ENCODE measurements at places on chromosomes 5 and 9.

DNA sequence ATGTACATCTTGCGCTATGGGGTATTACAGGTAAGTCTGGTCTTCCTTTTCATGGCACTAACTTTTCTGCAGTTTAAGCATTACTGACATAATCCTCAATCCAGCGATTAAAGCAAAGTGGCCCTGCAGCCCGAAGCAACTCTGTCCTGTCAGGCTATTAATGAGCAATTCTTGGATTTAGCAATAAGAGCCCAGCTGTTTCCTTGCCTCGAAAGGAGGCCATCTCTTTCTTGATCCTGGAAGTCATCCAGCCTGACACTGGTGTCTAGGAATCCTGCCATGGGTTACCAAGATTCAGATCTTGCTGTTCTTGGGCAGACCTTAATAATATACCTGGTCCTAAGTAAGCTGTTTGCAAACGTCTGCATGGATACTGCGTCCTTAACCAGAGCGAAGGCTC, 102.0 kb downstream of the RFK start:
- no peak for DNase-seq

- DNase-seq = no peak
Observed at GRCh38 chr9:113463418-113464285, at the start of gene RGS3. Gene RGS3 (plus strand): TSS chr9:113463727. CDS start chr9:113463803, 76 bp downstream.

DNA sequence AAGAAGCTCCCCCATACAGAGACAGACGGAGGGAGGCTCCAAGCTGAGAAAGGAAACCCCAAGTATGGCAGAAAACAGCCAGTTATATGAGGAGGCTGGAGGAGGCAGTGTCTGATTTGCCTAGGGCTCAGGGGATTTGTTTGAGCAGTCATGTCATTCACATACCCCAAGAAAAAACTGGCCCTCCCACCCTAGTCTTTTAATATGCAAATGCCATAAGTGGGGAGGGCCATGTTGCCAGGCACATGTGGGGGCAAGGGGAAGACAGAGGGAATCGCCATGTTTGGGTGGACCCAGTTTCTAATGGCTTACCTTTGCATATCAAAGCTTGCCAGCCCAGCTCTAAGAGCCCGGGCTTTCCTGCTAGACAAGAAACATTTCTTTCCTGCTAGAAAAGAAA, 1163.8 kb downstream of the TAF11L14 start:
- DNase-seq = no peak

- DNase-seq = no peak
Observed at GRCh38 chr9:110148891-110149290, 59.1 kb downstream of the C9orf152 start.

GRCh38 chr5:65837139-65837538, 89.2 kb upstream of the ERBIN start:
- DNase-seq = no peak

GRCh38 chr5:75663579-75664284, 52.5 kb downstream of the ANKDD1B start:
- no peak for DNase-seq

DNA sequence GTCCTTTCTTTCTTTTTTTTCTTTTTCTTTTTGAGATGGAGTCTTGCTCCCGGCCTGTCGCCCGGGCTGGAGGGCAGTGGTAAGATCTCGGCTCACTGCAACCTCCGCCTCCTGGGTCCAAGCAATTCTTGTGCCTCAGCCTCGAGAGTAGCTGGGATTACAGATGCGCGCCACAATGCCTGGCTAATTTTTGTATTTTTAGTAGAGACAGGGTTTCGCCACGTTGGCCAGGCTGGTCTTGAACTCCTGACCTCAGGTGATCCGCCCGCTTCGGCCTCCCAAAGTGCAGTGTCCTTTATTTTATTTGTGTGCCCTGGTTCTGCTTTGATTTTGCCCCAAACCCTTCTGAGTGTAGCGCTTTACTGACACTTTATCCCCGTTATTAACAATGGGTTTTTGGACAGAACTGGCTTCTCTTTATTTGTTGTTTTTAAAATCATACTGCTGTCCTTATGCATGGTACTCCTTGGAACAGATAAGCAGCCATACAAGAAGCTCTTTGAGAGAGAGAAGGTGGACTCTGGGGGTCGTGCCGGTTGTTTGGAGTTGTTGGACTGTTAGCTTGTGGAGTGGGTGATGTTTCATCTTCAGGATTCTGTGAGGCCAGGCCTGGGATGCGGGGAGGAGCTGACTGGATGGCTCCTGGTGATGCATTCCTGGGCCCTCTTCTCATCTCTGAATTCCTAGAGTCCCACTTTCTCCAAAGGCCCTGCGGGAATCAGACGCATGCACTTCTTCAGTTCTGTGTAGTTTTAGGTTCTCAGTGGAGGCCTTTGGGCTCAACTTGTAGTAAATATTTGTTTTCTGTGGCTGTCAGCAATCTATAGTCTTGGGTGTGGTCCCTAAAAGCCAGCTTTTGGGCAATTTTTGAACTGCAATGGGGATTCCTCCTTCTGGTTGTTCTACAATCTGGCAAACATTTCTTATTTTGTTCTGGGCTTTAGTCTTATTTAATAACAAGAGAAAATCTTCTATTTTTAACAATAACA, 47.8 kb downstream of the PTTG1 start:
- no peak for DNase-seq

DNA sequence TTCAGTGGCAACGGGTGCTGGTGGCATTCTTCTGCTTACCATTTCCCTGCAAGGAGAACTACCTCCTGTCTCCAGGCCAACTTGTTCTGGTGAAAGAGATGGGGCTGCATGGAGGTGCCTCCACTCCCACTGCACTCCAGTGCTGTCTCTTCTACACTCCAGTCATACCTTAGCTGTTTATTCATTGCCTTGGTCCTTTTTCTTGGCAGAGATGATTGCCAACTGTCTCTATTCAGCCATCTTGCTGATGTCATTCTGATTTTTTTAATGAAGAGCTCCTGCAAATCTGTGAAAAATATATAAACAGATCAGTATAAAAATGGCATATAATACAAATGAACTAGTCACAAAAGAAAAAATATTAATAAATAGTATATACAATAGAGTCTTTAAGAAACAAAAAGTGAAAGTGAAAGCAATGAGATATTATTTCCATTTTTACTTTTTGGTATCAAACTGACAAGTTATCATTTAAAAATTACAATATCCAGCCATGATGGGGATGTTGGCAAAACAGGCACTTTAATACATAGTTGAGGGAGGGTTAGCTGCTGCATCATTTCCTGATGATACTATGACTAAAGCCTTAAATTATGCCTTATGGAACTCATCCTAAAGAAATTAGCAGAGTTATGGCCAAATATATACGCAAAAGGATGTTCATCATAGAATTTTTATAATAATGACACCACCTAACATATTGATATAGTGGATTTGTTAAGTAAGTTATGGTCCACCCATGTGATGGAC, 109.4 kb downstream of the CARTPT start:
- DNase-seq = no peak

DNA sequence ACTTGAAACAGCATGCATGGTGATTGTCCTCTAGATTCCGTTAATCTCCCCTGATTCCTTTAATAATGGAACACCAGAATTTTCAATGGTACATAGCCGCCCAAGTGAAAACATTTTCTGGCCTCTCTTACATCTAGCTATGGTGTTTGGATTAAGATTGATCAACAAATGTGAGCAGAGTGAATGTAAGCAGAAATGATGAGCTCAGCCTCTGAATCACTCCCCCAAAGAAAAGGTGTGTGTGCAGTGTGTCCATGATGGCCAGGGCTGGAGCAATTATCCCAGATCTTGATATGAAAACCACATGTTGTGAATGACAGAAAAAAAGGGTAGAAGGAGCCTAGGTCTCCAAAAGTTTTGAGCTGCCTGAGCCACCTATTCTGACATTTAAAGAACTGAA, 55.3 kb downstream of the OR2K2 start:
- no peak for DNase-seq

- DNase-seq = no peak
Observed at GRCh38 chr5:1180841-1181271, 20.5 kb upstream of the SLC6A19 start.

DNA sequence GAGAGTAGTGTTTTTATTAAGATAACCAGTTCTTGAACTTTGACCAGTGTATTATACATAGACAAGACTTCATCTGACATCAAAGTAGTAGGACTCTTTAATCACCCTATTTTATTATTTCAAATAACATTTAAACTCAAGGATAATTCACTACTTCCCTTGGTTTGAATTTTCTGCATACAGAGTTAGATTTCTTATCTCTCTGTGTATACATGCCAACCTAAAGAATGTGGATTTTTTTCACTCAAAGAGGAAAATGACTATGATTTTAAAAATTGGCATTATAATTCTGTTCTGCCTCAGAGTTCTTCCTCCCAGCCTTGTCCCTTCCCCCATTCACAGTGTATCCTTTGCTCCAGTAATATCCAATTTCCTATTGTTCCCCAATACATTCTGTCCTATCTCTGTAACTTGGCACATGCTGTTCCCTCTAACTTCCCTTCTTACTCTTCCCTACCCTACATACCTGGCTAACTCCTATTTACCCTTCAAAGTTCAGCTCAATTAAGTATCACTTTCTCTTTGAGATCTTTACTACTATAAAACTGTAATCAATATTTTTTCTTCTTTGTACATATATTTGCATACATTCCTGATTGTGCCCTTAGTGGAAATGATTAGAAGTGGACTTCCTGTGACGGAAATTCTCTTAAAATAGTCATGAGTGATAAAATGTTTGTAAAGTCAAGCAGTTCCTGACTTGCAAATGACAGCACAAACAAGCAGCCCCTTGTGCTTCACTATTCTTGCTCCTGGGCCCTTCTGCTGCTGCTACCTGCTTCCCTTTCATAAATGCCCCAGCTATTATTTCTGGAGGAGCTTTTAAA, 38.1 kb upstream of the DENND4C start:
- no peak for DNase-seq

DNA sequence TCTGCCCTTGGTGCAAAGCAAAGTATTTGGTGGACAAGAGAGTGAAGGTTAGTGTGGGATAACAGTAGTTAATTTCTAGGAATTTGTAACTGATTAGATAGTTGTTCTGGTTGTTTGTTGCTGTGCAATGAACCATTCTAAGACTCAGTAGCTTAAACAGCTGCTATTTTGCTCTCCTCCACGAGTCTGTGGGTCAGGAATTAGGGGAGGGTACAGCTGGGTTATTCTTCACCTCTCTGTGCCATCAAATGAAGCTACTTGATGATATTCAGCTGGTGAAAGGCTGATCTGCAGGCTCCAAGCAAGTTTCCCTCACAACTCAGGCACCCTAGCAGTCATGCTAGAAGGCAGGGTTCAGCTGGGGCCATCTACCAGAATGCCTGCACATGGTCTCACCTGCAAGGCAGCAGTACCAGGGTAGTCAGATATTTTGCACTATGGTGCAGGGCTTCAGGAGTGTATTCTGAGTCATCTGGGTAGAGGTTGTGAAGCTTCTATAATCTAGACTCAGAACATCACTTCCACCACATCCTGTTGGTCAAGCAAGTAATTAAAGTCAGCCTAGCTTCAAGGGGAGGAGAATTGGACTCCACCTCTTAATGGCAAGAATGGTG, 159.5 kb upstream of the SLC28A3 start:
- DNase-seq = no peak

GRCh38 chr5:77633207-77633675, 5.3 kb downstream of the OTP start:
- DNase-seq = no peak

DNA sequence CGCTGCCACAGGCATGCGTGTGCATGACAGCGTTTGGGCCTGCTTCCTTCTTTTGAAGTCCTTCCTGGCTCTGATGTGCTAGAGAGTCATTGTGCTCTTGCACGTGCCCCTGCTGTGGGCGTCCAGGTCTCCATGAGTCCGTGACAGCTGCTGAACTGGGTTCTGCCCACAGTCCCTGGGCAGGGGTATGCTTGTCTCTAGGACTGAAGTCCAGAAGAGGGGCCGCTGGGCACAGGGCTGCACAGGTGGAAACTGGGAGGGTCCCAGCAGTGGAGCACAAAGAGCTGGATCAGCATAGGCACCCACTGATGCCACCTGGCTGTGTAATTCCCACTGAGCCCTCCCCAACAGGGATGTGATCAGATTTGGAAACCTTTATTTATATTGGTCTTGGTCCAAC, 169.4 kb downstream of the IRX2 start:
- no peak for DNase-seq

- no peak for DNase-seq
Observed at GRCh38 chr9:101400120-101400519, 1.5 kb downstream of the ZNF189 start.

DNA sequence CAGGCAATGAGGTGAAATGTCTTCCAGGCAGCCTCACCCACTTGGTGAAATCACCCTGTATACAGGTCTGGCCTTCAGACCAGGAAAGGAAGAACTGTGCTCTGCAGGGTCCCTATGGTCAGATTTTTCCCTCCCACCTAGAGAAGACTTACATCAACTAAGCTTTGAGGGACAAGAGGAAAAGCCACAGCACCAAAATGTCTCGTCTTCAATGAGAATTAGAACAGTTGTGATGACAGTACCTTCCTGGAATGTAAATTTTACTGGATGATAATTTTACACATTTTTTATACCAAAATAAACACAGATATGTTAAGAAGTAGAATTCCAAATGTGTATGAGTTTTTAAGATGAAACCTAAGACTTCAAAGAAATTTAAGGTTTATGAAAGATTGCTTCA, 283.9 kb downstream of the SPOCK1 start:
- no peak for DNase-seq

DNA sequence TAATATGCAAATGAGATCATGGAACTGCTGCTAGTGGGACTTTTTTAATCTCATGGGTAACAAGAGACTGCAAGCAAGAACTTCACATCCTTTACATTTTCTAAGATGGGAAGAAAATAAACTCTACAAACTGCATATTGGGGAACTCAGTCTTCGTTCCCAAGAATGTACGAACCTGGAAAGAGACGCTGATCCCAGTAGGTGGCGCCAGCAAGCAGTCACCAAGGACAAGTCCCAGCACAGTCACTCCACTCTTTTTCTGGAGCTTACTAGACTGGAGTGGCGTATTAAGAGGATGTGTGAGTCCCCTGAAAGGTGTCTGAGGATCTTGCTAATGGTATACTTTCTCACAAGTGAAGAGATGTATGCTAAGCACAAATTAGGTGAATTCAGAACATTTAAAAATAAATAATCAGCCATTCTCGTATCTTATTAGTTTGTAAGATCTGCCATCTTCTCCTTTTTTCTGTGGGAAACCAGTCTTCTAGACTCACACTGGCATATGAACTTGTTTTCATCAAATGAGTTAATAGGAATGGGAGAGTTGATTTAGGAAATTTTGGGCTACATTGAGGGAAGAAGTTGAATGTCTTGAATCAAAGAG, 16.0 kb upstream of the PUM3 start:
- DNase-seq = no peak

- DNase-seq = no peak
Observed at GRCh38 chr5:55742778-55743177, 4.9 kb downstream of the DDX4 start.

GRCh38 chr5:132059043-132059695, 1.3 kb upstream of the IL3 start:
- no peak for DNase-seq
